ENCODE measurements at places on chromosomes 16 and 17. TPM values are rescaled to one million over a fixed set of nuclear protein-coding genes. Genes with fewer than 3 reads are reported as not detected.

GRCh38 chr16:82280867-82281266 lies 110.8 kb upstream of the MPHOSPH6 start:
- H3K27ac ChIP-seq, result no peak overlapping the region
- H3K4me3 ChIP-seq, result no peak overlapping the region
- H3K4me1 ChIP-seq, result peaks cover 7% of the 10 kb centered on the region
- no peaks in the 10 kb centered on the region for H3K27me3 ChIP-seq
- no peak for DNase-seq
- H3K36me3 ChIP-seq, result no peaks in the 10 kb centered on the region

- H3K36me3 ChIP-seq, result no peaks in the 10 kb centered on the region
- no peaks in the 10 kb centered on the region for H3K27me3 ChIP-seq
- no peaks in the 10 kb centered on the region for H3K4me1 ChIP-seq
- no peak for DNase-seq
Measured at GRCh38 chr17:78599419-78599818, 22.2 kb upstream of the DNAH17 start.

- no peaks in the 10 kb centered on the region for H3K27me3 ChIP-seq
- H3K4me3 ChIP-seq, result no peak overlapping the region
- H3K36me3 ChIP-seq, result no peaks in the 10 kb centered on the region
- H3K27ac ChIP-seq, result no peak overlapping the region
- no peak for DNase-seq
Measured at GRCh38 chr17:65749479-65749878, 188.0 kb upstream of the AXIN2 start.

DNA sequence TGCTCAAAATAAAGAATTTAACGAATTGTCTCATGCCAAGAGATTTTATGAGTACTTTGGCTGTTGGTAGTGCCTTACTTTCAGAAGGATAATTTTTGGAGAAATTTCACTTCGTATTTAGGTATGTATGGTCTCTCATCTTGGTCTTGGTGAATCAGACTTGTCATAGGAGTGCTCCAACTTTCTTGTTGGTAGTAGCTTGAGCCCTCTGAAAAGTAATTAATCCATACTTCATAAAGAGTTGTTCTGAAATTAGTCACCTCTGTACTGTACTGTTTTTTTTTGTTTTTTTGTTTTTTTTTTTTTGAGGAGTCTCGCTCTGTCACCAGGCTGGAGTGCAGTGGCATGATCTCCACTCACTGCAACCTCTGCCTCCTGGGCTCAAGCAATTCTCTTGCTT lies 11.6 kb downstream of the ZNRF1 start:
- no peak for DNase-seq
- H3K27me3 ChIP-seq, result no peaks in the 10 kb centered on the region
- no peak overlapping the region for H3K27ac ChIP-seq
- no peak overlapping the region for H3K4me3 ChIP-seq

DNA sequence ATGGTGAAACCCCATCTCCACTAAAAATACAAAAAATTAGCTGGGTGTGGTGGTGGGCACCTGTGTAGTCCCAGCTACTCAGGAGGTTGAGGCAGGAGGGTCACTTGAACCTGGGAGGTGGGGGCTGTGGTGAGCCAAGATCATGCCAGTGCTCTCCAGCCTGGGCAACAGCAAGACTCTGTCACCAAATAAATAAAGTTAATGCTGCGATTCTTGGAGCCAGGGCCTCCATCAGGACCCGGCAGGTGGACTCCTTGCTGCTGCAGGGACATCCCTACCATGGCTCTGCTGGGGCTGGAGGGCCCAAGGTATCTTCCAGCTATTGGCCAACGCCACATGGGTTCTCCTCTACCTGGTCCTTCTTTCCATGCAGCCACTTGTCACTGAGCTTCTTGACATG lies 82.5 kb upstream of the CACNG5 start:
- no peak overlapping the region for H3K27ac ChIP-seq
- DNase-seq, result no peak
- H3K36me3 ChIP-seq, result no peaks in the 10 kb centered on the region
- no peak overlapping the region for H3K4me3 ChIP-seq

DNA sequence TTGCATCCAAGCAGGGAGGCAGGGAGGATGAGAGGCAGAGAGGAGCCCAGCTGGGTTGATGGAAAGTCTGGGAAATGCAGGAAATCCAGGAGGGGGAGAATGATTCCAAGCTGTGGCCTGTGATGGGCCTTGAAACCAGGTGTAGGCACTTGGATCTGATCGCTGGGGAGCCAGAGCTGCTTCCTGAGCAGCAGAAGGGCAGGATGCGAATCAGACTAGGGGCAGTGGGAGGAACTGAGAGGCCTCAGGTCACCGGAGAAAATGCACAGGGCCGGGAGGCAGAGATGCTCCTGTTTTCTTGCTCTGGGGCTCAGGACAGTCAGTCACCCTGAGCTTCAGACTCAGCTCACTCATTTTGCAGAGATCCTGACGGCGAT lies 29.6 kb upstream of the MEOX1 start:
- H3K27ac ChIP-seq, result no peak overlapping the region
- H3K27me3 ChIP-seq, result no peaks in the 10 kb centered on the region
- no peaks in the 10 kb centered on the region for H3K4me1 ChIP-seq
- no peaks in the 10 kb centered on the region for H3K36me3 ChIP-seq
- DNase-seq, result no peak

- no peaks in the 10 kb centered on the region for H3K27me3 ChIP-seq
- no peak overlapping the region for H3K27ac ChIP-seq
- no peak overlapping the region for H3K4me3 ChIP-seq
- no peaks in the 10 kb centered on the region for H3K36me3 ChIP-seq
- no peaks in the 10 kb centered on the region for H3K4me1 ChIP-seq
- DNase-seq, result peak; percentile 34
Measured at GRCh38 chr17:142102-142661, 4.8 kb downstream of the SCGB1C2 start.

GRCh38 chr17:37116671-37117185 lies 168.0 kb downstream of the AATF start:
- no peaks in the 10 kb centered on the region for H3K4me1 ChIP-seq
- H3K27ac ChIP-seq, result no peak overlapping the region
- no peaks in the 10 kb centered on the region for H3K36me3 ChIP-seq
- no peaks in the 10 kb centered on the region for H3K27me3 ChIP-seq
- no peak for DNase-seq

DNA sequence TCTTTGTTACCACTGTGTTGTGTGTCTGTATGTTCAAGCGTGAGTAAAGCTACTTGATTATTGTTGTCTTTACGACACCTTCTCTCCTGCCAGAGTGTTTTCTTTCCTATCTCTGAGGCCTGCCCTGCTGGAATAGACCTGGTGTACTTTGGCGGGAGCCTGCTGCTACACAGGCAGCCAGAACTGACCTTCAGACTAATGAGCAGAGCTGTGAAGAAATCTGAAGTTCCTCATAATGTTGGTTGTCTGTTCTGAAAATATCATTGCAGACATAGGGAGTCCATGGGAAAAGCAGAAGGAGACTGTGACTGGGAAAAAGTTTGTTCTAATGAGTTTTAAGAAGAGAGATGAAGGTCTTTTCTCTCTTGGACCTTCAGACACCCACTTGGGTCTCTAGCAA lies 9.8 kb downstream of the RHOT1 start:
- peaks cover 13% of the 10 kb centered on the region for H3K36me3 ChIP-seq
- DNase-seq, result peak; percentile 44
- no peak overlapping the region for H3K27ac ChIP-seq
- H3K4me3 ChIP-seq, result no peak overlapping the region
- peaks cover 14% of the 10 kb centered on the region for H3K4me1 ChIP-seq

- H3K27ac ChIP-seq, result peak overlapping the region; percentile 45
- H3K4me1 ChIP-seq, result peaks cover 12% of the 10 kb centered on the region
- H3K4me3 ChIP-seq, result no peak overlapping the region
- DNase-seq, result peak; percentile 72
- H3K36me3 ChIP-seq, result no peaks in the 10 kb centered on the region
Measured at GRCh38 chr17:50956750-50957523, 90.8 kb upstream of the TOB1 start.

GRCh38 chr17:28735242-28735722 lies 6.7 kb downstream of the NEK8 start:
- no peaks in the 10 kb centered on the region for H3K27me3 ChIP-seq
- no peaks in the 10 kb centered on the region for H3K36me3 ChIP-seq
- H3K4me1 ChIP-seq, result no peaks in the 10 kb centered on the region
- DNase-seq, result no peak
- no peak overlapping the region for H3K4me3 ChIP-seq
- no peak overlapping the region for H3K27ac ChIP-seq

GRCh38 chr16:2469399-2470233 lies 1.5 kb upstream of the NTN3 start:
- peaks cover 23% of the 10 kb centered on the region for H3K4me1 ChIP-seq
- no peak overlapping the region for H3K27ac ChIP-seq
- H3K4me3 ChIP-seq, result no peak overlapping the region
- no peaks in the 10 kb centered on the region for H3K27me3 ChIP-seq
- no peaks in the 10 kb centered on the region for H3K36me3 ChIP-seq
- no peak for DNase-seq

- H3K36me3 ChIP-seq, result peaks cover 5% of the 10 kb centered on the region
- no peak overlapping the region for H3K4me3 ChIP-seq
- H3K27ac ChIP-seq, result no peak overlapping the region
- H3K4me1 ChIP-seq, result no peaks in the 10 kb centered on the region
- no peaks in the 10 kb centered on the region for H3K27me3 ChIP-seq
- DNase-seq, result no peak
Measured at GRCh38 chr16:89219365-89219764, 1.9 kb downstream of the ZNF778 start.

GRCh38 chr17:74842599-74843351 lies 16.9 kb downstream of the GRIN2C start:
- H3K27ac ChIP-seq, result no peak overlapping the region
- H3K4me3 ChIP-seq, result peak overlapping the region; percentile 12
- DNase-seq, result peak; percentile 71
- H3K27me3 ChIP-seq, result no peaks in the 10 kb centered on the region
- no peaks in the 10 kb centered on the region for H3K4me1 ChIP-seq
- H3K36me3 ChIP-seq, result no peaks in the 10 kb centered on the region

DNA sequence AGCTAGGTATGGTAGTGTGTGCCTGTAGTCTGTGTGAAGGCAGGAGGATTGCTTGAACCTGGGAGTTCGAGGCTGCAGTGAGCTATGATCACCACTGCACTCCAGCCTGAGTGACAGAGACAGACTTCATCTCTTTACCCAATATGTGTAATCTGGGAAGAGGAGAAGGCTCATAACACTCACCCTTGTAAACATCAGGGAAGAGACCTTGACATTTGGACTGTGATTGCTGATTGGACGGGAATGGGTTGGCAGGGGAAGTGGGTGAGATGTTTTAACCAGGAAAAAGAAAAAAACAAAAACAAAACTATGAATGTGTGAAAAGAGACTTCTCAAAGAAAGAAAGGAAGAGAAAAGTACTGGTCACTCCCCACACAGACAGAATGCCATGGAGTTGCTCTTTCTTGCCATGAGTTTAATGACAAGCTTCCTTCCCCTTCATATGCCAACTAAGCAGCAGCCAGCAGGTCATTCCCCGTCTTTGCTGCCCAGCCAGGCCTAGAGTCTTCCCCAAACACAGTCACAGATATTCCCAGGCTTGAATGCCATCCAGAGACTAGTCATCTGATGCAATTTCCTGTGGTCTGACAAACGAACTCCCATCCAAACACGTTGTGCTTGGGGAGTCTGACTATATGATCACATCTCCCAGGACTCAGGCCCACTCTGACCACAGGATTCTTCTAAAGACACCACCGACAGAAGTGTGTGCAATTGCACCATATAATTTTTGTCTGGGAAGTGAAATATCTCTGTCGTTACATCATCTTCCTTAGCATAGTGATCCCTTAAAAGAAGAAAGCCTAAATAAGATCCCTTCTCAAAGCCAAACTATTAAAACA lies 3.6 kb upstream of the XAF1 start:
- H3K36me3 ChIP-seq, result no peaks in the 10 kb centered on the region
- H3K27ac ChIP-seq, result peak overlapping the region; percentile 70
- no peak for DNase-seq
- no peaks in the 10 kb centered on the region for H3K27me3 ChIP-seq
- no peaks in the 10 kb centered on the region for H3K4me1 ChIP-seq

DNA sequence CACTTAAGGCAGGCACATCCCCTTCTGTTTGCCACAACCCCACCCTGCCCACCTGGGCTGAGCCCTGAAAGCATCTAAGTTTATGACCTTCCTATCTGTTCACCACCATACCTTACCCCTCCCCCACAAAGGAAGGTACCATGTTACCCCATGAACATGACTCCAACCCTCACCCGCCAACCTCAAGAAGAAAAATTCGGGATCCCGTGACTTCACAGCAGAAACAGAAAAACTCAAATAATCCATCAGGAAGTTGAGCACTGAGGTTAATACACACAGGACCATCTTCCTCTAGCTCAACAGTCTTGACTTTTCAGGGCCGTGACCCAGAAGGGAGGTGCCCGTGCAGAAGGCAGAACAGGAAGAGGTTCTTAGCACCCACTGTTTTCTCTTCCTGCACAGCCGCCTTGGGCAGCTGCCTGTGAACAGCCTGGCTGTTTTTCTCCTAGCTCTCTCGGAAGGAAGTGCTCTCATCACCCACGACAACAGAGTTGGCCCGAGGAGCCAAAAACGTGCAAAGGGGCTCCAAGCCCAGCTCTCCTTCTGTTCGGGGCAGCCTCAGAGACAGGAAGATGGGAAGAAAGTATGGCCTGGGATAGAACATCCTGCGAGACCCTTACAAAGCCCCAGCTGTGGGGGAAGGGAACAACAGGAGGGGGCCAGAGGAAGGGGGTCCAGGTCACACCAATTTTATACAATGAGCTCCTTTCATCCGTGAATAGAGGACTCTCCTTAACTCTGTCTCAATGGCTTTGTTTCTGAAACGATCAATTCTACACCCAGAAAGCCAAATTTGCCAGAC lies 101.1 kb downstream of the XYLT1 start:
- no peak overlapping the region for H3K4me3 ChIP-seq
- H3K36me3 ChIP-seq, result no peaks in the 10 kb centered on the region
- no peaks in the 10 kb centered on the region for H3K4me1 ChIP-seq
- no peaks in the 10 kb centered on the region for H3K27me3 ChIP-seq
- DNase-seq, result no peak

- H3K4me3 ChIP-seq, result no peak overlapping the region
- H3K4me1 ChIP-seq, result peaks cover 11% of the 10 kb centered on the region
- H3K27ac ChIP-seq, result no peak overlapping the region
- no peaks in the 10 kb centered on the region for H3K27me3 ChIP-seq
- no peak for DNase-seq
- H3K36me3 ChIP-seq, result no peaks in the 10 kb centered on the region
Measured at GRCh38 chr16:67531247-67531646, 2.6 kb downstream of the RIPOR1 start.

GRCh38 chr17:55730380-55730779 lies 7.7 kb upstream of the TMEM100 start:
- no peak overlapping the region for H3K27ac ChIP-seq

DNA sequence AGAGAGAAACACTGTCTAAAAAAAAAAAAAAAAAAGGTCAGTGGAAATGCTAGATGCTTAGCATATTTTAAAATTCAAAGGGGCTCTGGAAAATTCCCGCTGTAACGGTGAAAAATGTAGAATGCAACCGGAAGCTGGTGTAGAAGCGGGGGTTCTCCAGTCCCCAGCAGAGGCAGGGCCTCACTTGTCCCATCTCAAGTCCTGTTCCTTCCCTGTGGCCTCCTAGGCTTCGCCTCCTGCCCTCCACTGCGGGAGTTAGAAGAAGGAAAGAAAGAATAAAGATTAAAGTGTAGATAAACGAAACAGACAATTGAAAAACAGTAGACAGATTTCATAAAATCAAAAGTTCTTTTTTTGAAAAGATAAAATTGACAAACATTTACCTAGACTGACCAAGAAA lies 14.8 kb upstream of the ZNF287 start:
- no peak overlapping the region for H3K4me3 ChIP-seq
- no peaks in the 10 kb centered on the region for H3K27me3 ChIP-seq
- no peak overlapping the region for H3K27ac ChIP-seq
- DNase-seq, result no peak
- no peaks in the 10 kb centered on the region for H3K4me1 ChIP-seq
- H3K36me3 ChIP-seq, result no peaks in the 10 kb centered on the region

The CHMP6 gene
- total RNA-seq, result 9.5 TPM

The PROCA1 gene
- total RNA-seq, result 0.52 TPM

The ABI3 gene
- total RNA-seq, result 1.1 TPM

The ADAP2 gene
- 6.0 TPM for total RNA-seq

The RNF135 gene
- total RNA-seq, result 8.2 TPM

The FBXL19 gene
- total RNA-seq, result 5.1 TPM

The ARL17B gene
- total RNA-seq, result 2.8 TPM

The SRRM2 gene
- 320 TPM for total RNA-seq
